ENCODE measurements at places on chromosomes 11 and 22.

GRCh38 chr11:128294001-128294670 lies 293.2 kb downstream of the ETS1 start:
- DNase-seq, result no peak

DNA sequence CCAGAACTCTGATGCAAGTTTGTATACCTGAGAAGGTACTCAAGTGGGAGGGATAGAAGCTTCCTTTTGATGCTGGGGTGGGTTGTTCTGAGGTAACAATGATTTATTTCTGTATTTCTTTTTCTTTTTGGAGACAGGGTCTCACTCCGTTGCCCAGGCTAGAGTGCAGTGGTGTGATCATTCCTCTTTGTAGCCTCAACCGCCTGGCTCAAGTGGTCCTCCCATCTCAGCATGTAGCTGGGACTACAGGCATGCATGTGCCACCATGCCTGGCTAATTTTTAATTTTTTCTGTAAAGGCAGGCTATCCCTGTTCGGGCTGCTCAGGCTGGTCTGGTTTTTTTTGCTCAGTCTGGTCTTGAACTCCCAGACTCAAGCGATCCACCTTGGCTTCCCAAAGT lies 7.9 kb downstream of the KDM2A start:
- no peak for DNase-seq

GRCh38 chr11:16881074-16881709 lies 133.0 kb downstream of the PLEKHA7 start:
- no peak for DNase-seq

DNA sequence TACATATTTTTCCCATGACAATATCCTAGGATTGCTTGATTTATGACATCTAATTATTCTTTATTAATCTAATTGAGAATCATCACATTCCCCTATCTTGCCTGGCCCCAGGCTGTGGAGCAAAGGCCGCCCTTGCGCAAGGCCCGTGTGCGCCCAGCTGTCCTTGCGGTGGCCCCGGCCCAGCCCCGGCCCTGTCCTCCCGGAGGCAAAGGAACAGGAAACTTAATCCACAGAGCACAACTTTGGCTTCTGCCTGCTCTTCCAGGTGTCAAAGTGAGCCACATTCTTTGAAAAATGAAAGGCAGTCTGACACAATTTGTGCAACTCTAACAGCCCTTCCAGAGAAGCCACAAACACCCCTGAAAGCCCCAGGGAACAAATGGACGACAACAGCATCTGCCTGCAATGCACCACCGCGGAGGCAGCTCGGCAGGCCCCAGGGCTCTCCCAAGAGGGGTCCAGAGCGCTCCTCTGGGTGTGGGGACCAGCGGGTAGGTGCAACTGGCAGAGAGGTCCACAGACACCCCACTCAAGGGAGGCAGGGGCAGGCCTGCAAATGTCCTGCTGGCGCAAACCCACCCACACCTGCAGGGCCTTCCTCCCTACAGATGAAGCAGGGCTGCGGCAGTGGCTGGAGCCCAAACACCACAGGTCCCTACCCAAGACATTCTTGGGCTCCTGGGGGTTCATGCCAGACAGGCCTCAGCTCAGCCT lies 30.3 kb downstream of the GNB1L start:
- DNase-seq, result no peak

GRCh38 chr22:21938906-21939305 lies 13.7 kb downstream of the PPM1F start:
- no peak for DNase-seq

- no peak for DNase-seq
Measured at GRCh38 chr11:43269254-43269918, 42.4 kb upstream of the API5 start.

- DNase-seq, result no peak
Measured at GRCh38 chr11:77353131-77353530, 51.6 kb upstream of the GDPD4 start.

DNA sequence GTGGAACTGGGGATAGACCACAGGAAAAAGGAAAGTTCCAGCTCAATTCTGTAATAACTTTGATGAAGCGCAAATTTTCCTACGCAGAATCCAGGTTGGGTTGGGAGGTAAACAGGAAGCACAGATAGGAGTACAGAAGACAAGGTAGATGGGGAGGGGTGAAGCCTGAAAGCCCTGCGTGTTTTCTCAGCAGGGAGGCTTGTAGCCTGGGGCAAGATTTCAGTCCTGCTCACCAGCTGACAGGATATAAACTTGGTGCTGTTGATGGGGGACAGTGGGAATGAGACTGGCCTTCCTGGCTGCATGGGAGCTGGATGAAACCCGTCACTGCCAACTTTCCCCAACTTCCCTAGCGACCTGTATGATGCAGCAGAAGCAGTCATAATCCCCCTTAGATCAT lies 114.9 kb downstream of the ARHGAP32 start:
- no peak for DNase-seq

DNA sequence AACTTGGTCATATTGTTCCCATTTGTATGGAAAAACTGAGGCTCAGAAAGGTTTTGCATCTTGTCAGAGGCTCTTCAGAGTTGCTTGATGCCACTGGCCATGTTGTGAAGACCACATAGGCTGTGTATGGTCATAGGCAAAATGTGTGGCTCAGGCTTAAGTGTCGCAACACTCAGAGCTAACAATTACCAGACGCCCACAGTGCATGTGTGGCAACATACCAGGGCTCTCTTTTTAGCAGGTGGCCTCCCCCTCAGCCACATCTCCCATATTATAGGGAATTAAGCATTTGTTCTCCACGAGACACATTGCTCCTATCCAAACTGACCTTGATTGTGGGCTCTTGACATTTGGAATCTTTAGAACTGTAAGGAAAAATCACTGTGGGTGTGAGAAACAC lies 802.5 kb downstream of the DLG2 start:
- DNase-seq, result no peak

DNA sequence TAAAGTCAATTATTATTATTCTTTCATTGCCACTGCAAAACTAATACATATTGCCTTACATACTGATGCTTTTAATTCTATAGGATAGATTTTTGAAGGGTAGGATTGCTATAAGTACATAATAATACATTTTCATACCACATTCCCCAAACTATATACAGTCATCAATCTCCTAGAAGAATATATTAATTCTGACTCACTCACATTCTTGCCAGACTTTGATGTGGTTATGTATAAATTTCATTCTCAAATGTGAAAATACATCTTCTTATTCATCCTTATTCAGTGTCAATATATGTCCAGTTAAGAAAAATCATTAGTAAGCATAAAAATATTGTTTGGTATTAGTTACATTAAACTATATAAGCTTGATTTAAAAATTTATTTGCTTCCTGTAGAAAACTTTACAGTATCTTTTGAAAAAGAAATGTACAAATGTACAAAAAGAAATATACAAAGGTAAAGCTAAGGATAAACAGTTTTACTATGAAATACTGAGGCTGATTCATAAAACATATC lies 458.8 kb upstream of the CNTN5 start:
- DNase-seq, result no peak

DNA sequence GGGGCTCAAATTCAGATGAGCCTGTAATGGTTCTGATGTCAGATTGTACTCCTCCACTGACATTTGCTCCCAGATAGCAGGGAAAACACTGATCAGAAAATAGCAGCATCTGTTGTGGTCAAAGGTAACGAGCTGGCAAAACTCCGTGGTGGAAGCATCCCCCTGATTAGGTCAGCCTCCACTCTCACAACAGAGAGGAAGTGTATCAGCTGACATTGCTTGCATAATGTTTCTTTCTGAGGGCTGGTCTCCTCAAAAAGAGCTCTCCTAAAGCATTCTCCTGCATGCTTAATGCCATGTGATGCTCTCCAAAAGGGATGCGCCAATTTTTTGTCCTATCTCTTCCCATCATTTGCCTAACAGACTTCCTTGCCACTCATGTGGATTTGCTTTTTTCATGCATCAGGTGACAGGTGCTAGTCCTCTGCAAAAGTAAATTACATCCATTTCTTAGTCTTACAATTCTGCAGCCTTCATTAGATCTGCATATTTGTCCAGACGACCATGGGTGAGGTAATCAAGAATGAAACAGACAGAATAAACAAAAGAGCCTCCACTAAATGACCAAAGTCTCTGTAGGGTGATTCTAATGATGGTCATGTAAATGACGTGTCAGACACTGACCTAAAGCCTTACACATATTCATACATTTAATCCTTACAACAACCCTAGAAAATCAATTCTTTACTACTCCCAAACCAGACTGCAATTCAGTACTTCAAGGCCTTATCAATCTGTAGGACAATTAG lies 6.4 kb upstream of the TENM4 start:
- no peak for DNase-seq

DNA sequence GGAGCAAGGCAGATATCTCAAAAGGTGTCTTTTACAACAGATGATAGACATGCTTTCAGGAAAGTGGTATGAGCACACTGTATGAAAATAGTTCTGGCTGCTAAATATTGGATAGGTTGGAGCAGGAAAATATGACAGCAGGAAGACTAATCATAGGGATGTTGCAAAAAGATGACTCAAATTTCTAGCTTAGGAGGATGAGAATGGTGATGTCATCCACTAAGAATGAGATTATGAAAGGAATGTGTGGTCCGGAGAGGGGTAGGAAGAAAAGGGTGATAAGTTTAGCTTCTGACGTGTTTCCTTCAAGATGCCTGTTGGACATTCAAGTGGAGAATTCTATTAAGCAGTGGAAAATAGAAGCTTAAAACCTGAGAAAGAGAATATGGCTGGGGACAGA lies 46.4 kb downstream of the RCN1 start:
- no peak for DNase-seq

- no peak for DNase-seq
Measured at GRCh38 chr22:33513388-33514338, 406.6 kb downstream of the LARGE1 start.

DNA sequence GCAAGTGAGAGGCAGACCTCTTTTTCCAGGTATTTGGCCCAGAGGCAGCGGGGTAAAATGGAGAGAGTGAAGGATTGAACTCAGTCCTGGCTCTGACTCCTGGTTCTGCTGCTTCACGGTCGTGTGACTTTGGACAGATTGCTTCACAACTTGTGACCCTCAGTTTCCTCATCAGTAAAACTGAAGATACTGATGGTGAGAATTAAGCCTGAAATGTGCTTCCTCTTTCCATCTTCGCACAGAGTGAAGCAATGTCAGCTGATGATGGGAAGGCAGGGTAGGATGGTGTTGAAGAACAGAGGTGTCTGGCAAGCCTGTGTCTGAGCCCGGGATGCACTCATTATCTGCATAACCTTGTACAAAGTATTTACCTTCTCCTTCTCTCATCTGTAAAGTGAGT lies 59.0 kb downstream of the UBASH3B start:
- DNase-seq, result no peak

DNA sequence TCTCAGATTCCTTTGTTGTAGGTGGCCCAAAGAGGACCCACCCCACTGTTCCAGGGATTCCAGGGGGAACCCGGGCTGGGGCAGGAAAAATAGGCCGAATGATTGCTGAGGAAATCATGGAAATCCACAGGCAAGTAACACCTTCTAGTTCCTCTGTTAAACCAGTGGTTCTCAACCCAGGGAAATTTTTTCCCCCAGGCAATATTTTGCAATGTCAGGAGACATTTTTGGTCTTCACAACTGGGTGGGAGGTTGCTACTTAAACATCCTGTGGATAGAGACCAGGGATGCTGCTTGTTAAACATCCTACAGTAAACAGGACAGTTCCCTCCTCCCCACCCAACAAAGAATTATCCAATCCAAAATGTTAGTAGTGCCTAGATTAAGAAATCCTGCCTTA lies 84.7 kb downstream of the BTBD10 start:
- DNase-seq, result no peak

DNA sequence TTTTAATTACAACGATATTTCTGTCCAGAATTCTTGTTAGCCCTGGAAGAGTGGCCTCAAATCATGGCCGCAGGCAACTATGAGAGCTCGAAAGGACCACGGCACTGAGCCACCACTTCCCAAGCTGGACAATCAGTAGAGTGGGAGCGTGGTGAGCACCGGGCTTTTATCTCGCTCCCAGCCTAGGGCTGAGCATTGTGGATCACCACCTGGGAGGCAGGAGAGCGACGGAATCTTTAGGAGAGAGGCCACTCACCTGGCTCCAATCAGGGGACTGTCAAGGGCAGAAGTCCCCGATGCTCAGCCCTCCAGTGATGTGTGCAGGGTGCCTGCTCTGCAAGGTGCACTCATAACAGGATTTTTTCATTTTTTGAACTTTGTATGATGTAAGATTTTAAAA lies 377.1 kb upstream of the B3GAT1 start:
- no peak for DNase-seq

DNA sequence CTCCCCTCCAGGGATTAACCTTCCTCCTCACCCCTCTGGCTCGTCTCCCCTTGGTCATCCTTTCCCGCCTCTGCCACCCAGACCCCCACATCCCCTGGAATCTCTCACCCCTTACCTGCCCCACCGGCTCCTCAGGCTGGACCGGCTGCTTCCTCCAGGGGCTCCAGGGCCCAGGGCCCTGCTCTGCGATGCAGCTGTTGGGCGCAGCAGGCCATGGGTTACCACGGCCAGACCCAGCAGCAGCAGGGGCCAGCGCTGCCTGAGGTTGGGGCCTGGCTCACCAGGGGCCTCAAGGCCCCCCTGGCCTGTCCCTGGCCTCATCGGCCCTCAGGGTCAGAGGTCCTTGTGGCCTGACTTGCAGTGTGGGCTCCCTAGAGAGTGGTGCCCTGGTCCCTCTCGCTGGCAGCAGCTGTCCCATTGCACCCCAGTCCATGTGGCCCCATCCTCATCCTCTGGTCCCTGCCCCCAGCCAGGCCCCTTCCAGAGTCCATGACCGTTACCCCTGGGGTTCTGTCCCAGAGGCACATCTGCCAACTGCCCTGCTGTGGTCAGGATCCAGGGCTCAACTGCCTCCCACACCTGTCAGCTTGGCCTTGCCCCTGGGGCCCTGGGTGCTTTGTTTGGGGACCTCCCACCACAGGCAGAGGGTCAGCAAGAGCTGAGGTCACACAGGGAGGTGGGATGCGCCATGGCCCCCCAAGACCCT lies at the start of gene IGLL1:
Gene IGLL1, minus strand, starts transcription at position 421 of the 706 bp plus-strand sequence. Its CDS starts 100 bp downstream, at position 321.
- DNase-seq, result no peak

GRCh38 chr11:100706179-100706578 lies 19.1 kb downstream of the ARHGAP42 start:
- no peak for DNase-seq

- DNase-seq, result no peak
Measured at GRCh38 chr11:214083-214482, 6.6 kb downstream of the RIC8A start.

- no peak for DNase-seq
Measured at GRCh38 chr11:84905411-84905810, 721.7 kb downstream of the DLG2 start.

- no peak for DNase-seq
Measured at GRCh38 chr22:28132466-28132865, 213.4 kb upstream of the PITPNB start.

- no peak for DNase-seq
Measured at GRCh38 chr11:76763573-76764346, 19.4 kb upstream of the TSKU start.

GRCh38 chr11:34407121-34407813 lies 31.5 kb upstream of the CAT start:
- DNase-seq, result no peak

DNA sequence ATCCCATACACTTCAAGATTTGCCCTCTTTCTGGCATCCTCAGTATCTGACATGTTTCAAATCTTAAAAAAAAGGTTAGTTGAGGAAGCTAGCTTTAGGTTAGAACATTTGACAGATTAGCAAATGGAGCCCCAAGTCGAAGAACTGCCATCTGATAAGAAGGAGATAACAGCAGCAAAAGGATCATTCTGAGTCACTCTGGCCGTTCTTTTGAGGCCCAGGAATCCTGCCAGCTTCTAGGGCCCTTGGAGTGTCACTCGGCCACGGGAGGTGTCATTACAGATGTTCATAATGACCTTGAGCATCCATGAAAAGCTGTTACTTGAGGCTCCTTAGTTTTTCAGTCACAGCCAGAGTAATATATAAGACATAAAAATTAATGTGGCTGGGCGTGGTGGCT lies 132.1 kb upstream of the RASSF10 start:
- no peak for DNase-seq
